ENCODE measurements at places on chromosomes 11 and 22. TPM values are rescaled to one million over a fixed set of nuclear protein-coding genes. Genes with fewer than 3 reads are reported as not detected.

GRCh38 chr11:108498046-108498815 is at the start of gene POGLUT3:
POGLUT3 (minus strand) TSS chr11:108498384; CDS start chr11:108498366, 18 bp downstream.
- peaks cover 9% of the 10 kb centered on the region for H3K4me1 ChIP-seq
- peak within 1 kb of the TSS; percentile 43 for H3K4me3 ChIP-seq
- no peaks in the 10 kb centered on the region for H3K27me3 ChIP-seq

GRCh38 chr11:119780222-119780953 is 51.4 kb upstream of the NECTIN1 start:
- no peak overlapping the region for H3K27ac ChIP-seq
- H3K27me3 ChIP-seq = no peaks in the 10 kb centered on the region
- DNase-seq = no peak
- H3K36me3 ChIP-seq = no peaks in the 10 kb centered on the region
- no peaks in the 10 kb centered on the region for H3K4me1 ChIP-seq
- H3K4me3 ChIP-seq = no peak overlapping the region

DNA sequence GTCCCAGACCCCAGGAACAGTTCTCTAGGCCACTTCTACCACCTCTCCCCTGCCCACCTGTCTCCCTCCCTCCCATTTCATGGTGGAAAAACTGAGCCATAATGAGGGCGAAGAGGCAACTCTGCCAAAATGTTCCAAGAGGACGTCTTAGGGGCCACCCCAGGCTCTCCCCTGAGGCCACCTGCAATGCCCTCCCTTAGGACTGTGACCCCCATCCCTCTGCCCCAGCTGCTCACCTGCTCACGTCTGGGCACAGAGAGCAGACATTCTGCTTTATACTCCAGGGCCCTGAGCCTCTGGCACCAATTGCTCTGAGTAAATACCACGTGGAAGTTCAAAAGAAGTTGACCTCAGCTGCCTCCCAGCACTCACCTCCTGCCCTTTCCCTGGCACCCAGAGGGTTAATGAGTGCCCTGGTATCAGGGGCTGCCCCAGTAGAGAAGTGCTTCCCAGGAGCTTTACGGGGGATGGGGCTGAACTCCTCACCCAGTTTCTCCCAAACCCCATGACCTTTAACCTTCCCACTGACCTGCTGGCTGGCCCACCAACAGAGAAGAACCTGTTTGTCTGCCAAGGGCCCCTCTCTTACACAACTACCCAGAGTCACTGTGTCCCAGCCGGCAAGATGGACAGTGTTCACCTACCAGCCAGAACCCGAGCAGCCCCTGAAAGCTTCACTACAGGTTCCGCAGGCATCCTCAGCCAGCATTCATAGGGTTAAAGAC is 627 bp upstream of the APOA5 start:
- DNase-seq = no peak
- no peaks in the 10 kb centered on the region for H3K27me3 ChIP-seq
- no peaks in the 10 kb centered on the region for H3K4me1 ChIP-seq
- no peak overlapping the region for H3K4me3 ChIP-seq
- no peak overlapping the region for H3K27ac ChIP-seq
- H3K36me3 ChIP-seq = no peaks in the 10 kb centered on the region

The MPZL3 gene
- total RNA-seq = 0.91 TPM

DNA sequence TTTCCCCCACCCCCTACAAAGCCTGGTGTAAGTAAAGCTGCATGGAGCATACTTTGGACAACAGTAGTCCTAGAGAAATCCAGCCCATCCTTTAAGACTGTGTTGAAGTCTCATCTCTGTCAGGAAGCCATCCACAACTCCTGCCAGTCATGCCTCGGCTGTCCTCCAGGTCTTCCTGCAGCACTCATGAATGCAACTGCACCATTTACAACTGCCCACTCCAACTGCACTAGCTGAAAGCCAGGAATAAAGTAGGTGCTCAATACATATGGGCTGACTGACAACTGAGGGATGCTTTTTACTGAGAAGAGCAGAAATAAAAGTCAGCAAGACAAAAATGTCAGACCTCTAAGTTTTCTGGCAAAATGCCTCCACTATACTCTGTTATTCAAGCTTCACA is 27.4 kb downstream of the IL18BP start:
- no peak for DNase-seq
- no peak overlapping the region for H3K27ac ChIP-seq
- H3K4me1 ChIP-seq = peaks cover 9% of the 10 kb centered on the region
- no peak overlapping the region for H3K4me3 ChIP-seq
- H3K27me3 ChIP-seq = no peaks in the 10 kb centered on the region

The P2RY6 gene
- total RNA-seq = 5.1 TPM

- DNase-seq = no peak
- H3K27ac ChIP-seq = no peak overlapping the region
- no peaks in the 10 kb centered on the region for H3K27me3 ChIP-seq
- H3K4me3 ChIP-seq = no peak overlapping the region
- no peaks in the 10 kb centered on the region for H3K36me3 ChIP-seq
Observed at GRCh38 chr11:128852327-128853023, 14.6 kb downstream of the KCNJ1 start.

DNA sequence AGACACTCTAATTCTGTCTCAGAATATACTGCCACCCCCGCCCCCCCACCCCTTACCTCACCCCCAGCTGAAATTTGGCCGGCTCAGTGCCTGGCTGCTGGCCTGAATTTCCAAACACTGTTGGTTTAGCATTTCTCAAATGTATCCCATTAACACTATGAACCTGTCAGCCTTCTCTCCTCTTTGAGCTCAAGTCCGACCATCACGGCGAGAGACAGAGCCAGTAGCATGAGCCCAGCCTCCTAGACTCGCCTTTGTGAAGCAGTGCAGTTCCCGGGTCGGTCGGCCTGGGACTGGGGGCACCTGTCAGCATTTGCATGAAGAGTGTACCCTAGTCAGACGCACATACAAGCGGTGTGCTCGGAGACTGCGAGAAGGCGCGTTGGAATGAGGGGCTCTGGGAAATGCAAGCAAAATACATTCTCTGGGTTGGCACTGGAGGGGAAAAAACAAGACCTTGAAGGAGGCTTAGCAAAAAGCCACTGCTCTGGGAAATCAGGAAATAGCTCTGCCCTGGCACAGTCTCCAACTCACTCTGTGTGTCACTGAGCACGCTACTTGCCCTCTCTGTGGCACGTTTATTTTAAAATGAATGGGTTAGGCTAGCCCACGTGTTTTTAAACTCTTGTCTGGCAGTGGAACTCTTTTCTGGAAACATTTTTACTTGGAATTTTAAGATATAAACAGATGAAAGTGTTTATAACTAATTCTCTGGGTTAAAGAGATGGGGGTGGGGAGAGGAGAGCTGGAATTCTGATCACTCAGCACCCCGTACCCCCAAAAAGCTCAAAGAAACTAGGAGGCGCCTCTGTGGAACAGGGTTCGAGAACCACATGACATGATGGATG is 108.3 kb downstream of the TIMP3 start:
- no peak overlapping the region for H3K4me3 ChIP-seq
- no peaks in the 10 kb centered on the region for H3K27me3 ChIP-seq
- peaks cover 29% of the 10 kb centered on the region for H3K4me1 ChIP-seq
- no peaks in the 10 kb centered on the region for H3K36me3 ChIP-seq

DNA sequence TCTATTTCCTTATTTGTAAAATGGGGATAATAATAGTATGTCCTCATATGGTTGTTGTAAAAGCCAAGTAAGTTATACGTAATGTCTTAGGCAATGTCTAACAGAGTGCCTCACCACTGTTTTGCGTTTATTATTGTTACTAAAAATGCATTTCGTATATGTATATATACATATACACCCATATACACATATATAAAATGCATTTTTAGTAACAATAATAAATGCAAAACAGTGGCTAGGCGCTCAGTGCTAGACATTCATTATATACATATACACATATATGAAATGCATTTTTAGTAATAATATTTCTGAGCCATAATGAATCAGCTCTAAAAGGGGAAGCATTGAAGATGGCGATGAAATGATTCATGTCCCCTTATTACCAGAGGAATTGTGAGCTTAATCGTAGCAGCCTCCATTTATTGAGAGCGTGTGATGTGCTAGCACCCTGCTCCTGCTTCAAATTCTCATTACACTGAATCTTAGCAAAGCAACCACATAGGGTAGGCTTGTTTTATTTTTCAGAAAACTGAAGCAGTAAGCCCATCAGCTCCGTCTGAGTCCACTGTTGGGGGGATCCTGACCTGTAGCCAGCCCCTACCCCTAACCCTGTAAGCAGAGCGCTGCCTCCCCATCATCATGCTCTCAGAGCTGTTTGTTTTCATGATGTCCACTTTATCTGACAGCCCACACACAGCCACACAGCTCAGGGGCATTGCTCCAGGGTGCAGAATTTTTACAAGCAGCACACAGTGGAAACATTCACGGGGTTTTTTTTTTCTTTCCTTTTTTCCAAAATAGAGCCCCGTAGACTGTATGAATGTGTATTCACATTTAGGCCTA is 97.1 kb upstream of the NAV2 start:
- no peak for DNase-seq
- no peaks in the 10 kb centered on the region for H3K36me3 ChIP-seq
- H3K4me1 ChIP-seq = no peaks in the 10 kb centered on the region
- H3K27ac ChIP-seq = no peak overlapping the region
- no peak overlapping the region for H3K4me3 ChIP-seq

GRCh38 chr11:1765871-1766718 is 2.4 kb upstream of the CTSD start:
- H3K4me1 ChIP-seq = peaks cover 21% of the 10 kb centered on the region
- no peak overlapping the region for H3K4me3 ChIP-seq
- no peaks in the 10 kb centered on the region for H3K36me3 ChIP-seq
- no peak overlapping the region for H3K27ac ChIP-seq

- H3K4me1 ChIP-seq = peaks cover 16% of the 10 kb centered on the region
- peak within 1 kb of the TSS; percentile 19 for H3K27ac ChIP-seq
- no peaks in the 10 kb centered on the region for H3K27me3 ChIP-seq
- H3K4me3 ChIP-seq = peak within 1 kb of the TSS; percentile 70
Observed at GRCh38 chr11:7020183-7020917, at the start of the genes NLRP14 and ZNF214. NLRP14 (plus strand) TSS chr11:7020479; CDS start chr11:7038587, 18,108 bp downstream. ZNF214 (minus strand) TSS chr11:7020346; CDS start chr11:7002835, 17,511 bp downstream.

DNA sequence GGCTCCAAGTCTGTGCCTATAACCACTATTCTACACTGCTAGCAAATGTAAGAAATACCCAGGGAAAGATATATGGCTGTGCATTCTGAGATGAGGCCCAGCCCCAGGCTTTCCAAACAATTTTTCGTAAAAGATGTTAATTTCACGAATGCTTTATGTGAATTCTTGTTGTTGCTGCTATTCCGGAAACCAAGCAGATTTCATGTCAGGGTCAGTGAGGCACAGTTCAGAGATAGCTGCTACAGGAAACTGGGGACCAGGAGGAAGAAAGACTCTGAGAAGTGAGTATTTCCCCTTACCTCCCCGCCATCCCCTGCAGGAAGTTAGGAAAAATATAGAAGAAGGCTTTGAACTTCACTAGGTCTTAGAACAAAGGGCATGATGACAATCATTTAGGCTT is 84.7 kb upstream of the TP53I11 start:
- no peaks in the 10 kb centered on the region for H3K4me1 ChIP-seq
- DNase-seq = no peak
- H3K27ac ChIP-seq = no peak overlapping the region
- no peaks in the 10 kb centered on the region for H3K36me3 ChIP-seq
- H3K27me3 ChIP-seq = no peaks in the 10 kb centered on the region
- no peak overlapping the region for H3K4me3 ChIP-seq

The C1QTNF4 gene
- 3.1 TPM for total RNA-seq

The PDE3B gene
- 1.9 TPM for total RNA-seq

GRCh38 chr11:2077061-2077802 is 62.0 kb downstream of the IGF2 start:
- H3K36me3 ChIP-seq = no peaks in the 10 kb centered on the region
- H3K27me3 ChIP-seq = peaks cover 4% of the 10 kb centered on the region
- H3K27ac ChIP-seq = no peak overlapping the region
- no peak overlapping the region for H3K4me3 ChIP-seq

- peak overlapping the region; percentile 98 for H3K27ac ChIP-seq
- peaks cover 72% of the 10 kb centered on the region for H3K4me1 ChIP-seq
- no peaks in the 10 kb centered on the region for H3K27me3 ChIP-seq
- DNase-seq = no peak
- no peak overlapping the region for H3K4me3 ChIP-seq
Observed at GRCh38 chr11:61370349-61371005, 8.3 kb downstream of the TMEM138 start.

- H3K27me3 ChIP-seq = no peaks in the 10 kb centered on the region
- H3K4me1 ChIP-seq = peaks cover 14% of the 10 kb centered on the region
- H3K27ac ChIP-seq = no peak overlapping the region
- H3K36me3 ChIP-seq = no peaks in the 10 kb centered on the region
Observed at GRCh38 chr22:35518811-35519210, 21.8 kb upstream of the RASD2 start.

The CCDC157 gene
- total RNA-seq = 5.1 TPM

DNA sequence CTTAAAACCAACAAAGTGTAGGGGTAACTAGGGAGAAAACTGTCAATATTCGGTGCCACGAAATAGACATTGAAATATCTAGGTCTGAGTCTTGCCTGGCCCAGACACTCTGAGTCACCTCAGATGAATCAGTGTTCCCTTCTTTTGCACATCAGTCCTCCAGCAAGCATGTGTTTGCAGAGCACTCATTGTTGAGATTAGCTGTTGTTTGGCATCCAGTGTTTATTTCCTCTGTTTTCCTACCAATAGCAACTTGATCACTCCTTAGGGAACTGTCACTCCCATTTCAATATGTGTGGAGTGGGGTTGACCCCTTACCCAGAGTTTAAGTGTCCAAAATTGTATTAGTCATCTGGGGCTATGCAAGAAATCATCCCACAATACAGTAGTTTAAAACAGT is 4.7 kb upstream of the ASCC2 start:
- no peaks in the 10 kb centered on the region for H3K36me3 ChIP-seq
- H3K27ac ChIP-seq = peak overlapping the region; percentile 4
- no peaks in the 10 kb centered on the region for H3K27me3 ChIP-seq
- no peak overlapping the region for H3K4me3 ChIP-seq
- H3K4me1 ChIP-seq = peaks cover 7% of the 10 kb centered on the region

The PHETA2 gene
- 14.3 TPM for total RNA-seq

DNA sequence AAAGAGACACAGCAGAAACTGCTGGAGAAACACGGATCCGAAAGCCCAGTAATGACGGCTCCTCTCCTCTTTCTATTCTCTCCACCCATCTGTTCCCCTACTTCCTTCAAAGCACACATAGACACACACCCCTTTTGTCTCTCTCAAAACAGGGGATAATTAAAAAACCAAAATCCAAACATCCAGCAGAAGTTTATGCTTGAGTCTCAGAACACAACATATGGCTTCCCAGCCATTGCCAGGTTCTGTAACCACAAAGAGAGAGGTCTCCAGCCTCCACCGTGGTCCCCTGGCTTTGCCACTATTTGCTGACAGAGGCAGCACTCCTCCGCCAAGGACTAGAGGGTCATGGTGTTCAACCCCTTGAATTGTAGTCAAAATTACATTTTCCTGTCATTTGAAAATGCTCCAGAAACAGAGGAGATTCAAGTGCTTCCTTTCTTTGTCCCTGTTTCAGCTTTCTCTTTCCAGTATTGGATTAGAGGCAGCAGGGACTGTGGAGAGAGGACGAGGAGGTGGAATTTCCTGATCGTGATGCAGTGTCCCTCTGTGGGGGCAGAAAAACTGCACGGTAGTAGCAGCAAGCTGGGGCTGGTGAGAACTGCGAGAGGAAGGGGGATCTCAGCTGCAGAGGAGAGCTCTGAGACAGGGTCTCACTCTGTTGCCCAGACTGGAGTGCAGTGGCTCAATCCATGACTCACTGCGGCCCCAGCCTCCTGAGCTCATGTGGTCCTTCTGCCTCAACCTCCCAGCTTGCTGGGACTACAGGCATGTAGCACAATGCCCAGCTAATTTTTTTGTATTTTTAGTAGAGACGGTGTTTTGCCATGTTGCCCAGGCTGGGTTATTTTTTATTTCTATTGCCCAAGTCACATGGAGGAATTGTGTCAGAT is 60.3 kb downstream of the UBASH3B start:
- no peaks in the 10 kb centered on the region for H3K27me3 ChIP-seq
- no peak for DNase-seq
- H3K27ac ChIP-seq = no peak overlapping the region
- H3K4me1 ChIP-seq = no peaks in the 10 kb centered on the region
- H3K36me3 ChIP-seq = no peaks in the 10 kb centered on the region

- no peaks in the 10 kb centered on the region for H3K36me3 ChIP-seq
- no peak overlapping the region for H3K27ac ChIP-seq
- DNase-seq = no peak
- peaks cover 4% of the 10 kb centered on the region for H3K27me3 ChIP-seq
- no peak overlapping the region for H3K4me3 ChIP-seq
Observed at GRCh38 chr11:17517186-17517585, 27.0 kb downstream of the USH1C start.
